ENCODE measurements at places on chromosomes 4 and X. TPM values are rescaled to one million over a fixed set of nuclear protein-coding genes. Genes with fewer than 3 reads are reported as not detected.

- DNase-seq = no peak
These were observed 23.3 kb downstream of the ZNF280C start for GRCh38 chrX:130245441-130245840.

DNA sequence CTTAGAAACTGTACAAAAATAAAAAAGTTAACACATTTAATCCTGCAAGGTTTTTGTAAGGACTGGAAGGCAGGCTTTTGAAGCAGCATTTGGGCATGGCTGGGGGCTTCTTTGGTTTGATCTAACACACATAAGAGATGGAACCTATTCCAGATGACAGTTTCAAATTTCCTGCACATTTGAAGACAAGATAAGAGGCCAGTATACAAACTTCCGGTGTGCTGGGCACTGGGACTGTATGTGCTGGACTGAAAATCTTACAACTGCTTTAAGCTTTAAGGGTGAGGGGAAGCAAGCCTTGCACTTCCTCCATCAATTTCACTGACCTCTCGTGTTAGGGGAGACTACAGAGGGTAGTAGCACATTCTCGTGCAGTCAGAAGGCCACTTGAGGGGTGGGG is 122.9 kb downstream of the AMMECR1 start:
- DNase-seq = no peak

The EFHC2 gene
- 3.2 TPM for total RNA-seq

DNA sequence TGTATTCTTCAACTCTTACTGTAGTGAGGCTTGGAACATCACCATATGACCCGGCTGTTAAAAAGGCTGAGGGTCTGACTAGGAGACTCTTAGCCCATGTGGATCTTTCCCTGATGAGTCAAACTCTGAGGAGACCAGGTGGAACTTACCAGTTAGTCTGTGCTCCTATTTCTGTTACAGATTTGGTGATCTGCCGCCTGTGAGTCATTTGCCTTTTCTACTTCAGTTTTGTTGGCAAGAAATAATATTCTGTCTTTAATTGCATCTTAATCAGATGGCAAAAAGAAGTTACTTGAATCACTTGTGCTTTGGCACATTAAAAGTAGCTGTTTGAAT is 48.4 kb downstream of the MTM1 start:
- no peak for DNase-seq

DNA sequence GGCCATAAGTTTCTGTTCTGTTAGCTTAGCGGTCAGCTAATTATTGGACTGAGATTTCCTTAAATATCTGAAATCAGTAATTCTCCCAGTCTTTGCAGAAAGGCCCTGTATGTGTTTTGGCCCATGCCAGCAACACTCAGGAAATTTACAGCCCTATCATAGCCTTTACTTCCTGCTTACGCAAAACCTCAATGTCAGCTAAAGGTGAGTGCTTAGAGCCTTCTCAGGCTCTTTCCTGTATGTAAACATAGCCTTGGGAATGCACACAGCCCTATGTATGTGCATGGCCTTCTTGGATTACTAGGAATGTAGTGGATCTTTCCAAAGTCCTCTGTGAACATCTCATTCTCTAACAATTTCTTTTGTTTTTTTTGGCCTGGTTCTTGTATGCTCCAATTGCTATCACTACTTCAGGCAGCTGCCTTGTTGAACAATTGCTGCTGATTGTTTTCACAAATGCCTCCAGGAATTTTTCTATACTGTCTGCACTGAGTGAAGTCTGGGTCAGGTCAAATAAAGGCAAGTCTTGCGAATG is 200.0 kb downstream of the PPP1R2C start:
- no peak for DNase-seq

GRCh38 chrX:17592117-17592516 is 145.2 kb upstream of the SCML1 start:
- no peak for DNase-seq

GRCh38 chrX:39725928-39726619 is 371.7 kb downstream of the BCOR start:
- no peak for DNase-seq

- no peak for DNase-seq
These were observed 895.6 kb downstream of the RAB28 start for GRCh38 chr4:12588582-12588981.
